ENCODE measurements at places on chromosomes 12 and 14.

DNA sequence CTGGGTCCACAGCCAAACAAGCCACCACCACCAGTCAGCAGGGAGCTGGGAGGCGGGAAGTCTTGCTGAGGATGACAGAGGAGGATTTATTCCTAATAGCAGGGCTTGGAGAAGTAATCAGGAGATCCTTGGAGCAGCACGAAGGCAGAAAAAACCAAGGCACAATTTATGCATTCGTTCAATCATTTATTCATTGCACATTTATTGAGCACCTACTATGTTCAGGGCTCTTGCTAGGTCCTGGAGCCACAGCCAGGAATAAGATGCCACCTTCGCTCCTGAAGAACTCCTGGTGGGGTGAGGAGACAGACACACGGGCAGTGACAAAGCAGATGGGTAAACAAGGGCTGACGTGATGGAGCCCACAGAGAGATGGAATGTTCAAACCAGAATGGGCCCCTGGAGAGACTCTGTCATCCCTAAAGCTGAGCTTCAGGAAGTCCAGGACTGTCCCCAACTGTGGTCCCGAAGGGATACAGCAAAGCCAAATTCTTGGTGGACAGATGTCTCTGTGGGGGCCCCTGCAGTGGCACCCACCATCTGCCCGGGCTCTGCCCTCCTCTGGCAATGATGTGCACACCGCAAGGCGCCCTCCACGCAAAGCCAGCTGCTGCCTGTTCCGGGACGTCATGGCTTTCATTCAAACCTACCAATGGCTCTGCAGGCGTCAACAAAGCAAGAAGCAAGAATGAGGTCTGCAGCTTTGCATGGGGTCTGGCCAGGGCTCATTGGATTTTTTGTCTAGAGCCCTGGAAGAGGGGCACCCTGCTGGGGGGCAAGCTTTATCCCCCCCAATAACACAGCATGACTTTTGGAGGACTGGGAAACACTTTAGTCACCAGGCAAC, 3.0 kb upstream of the TESC start:
- no peak for DNase-seq

GRCh38 chr14:84825481-84826251, 704.3 kb upstream of the FLRT2 start:
- DNase-seq = no peak

- DNase-seq = no peak
These were observed 17.5 kb downstream of the ATXN2 start for GRCh38 chr12:111581434-111582132.

- DNase-seq = no peak
These were observed 62.1 kb upstream of the KIF21A start for GRCh38 chr12:39505023-39505422.

DNA sequence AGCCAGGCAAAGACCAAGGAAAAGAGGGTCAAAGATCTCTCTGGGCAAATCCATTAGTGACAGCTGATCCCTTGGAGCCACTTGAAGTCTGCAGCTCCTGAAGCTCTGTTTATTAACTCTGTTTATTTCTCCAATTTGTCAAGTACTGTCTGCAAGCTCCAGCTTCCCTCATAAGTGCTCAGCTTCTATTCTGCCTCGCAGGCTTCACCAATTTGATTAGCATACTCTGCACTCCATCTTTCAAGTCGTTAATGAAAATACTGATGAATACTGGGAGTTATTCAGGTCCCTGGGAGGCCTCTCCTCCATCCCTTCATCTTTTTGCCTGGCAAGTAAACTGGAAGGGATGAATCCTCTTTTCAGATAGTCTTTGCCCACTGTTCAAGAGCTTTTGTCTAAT, 54.3 kb downstream of the TTC9 start:
- DNase-seq = no peak

DNA sequence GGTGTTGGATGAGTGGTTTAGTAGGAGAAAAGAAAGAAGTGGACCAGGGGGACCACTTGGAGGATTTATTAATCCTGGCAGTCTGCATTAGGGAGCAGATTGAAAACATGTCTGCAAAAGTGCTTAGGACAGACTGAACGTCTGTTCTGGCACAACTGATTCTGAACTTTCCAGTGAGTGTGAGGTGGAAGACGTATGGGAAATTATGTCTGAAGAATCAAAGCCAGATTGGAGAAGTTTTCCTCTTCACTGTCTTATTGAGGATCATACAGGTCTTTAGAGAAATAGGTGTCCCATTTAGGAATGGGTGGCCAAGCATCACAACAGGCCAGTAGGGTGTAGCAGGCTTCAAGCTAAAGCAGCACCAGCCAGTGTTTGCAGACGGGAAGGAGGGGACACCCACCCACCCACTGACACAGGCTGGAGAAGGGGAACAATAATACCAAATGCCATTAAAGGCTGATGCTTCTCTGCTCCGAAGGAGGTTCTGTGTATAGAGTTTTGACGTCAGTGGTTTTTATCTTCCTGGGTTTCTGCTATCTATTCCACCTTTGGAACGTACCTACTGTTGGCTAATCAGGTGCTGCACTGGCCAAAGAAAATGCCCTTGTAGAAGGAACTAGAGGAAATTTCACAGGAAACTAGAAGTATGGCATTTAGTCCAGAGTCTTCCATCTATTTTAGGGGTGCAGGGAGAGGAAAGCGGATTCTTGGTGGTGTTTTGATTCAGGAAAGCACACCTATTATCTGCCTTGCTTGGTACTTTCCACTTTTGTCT, 1.8 kb downstream of the SRRM4 start:
- DNase-seq = no peak

DNA sequence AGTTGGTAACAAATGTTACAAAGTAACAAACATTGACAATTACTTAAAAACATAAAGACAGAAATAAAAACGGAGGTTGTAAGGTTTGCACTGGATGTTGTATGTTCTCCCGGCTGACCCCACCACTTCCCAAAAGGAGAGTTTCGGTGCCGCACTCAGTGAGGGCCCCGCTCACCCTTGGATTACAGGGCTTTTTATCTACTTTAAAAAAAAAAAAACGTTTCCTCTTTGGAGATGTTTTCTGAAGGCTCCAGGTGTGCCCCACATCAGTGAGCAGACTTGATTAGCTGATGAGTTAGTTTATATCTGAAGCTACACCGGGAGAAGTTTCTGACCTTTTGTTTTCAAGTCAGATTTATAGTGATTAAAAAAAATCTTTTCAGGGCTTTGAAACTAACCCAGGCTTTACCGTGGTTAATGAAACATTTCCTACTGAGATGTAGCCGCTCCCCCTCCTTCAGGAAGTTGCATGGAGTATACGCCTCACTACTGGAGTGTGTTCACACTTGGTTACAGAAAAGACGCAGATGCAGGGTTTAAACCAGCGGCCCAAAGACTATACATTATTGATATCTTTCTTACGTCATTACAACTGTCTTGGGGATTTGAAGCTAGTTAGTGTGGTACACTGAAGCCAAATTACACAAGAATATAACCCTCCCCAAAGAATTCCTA, 38.0 kb upstream of the BCL7A start:
- DNase-seq = no peak
